ENCODE measurements at places on chromosomes 16 and 17. TPM values are rescaled to one million over a fixed set of nuclear protein-coding genes. Genes with fewer than 3 reads are reported as not detected.

DNA sequence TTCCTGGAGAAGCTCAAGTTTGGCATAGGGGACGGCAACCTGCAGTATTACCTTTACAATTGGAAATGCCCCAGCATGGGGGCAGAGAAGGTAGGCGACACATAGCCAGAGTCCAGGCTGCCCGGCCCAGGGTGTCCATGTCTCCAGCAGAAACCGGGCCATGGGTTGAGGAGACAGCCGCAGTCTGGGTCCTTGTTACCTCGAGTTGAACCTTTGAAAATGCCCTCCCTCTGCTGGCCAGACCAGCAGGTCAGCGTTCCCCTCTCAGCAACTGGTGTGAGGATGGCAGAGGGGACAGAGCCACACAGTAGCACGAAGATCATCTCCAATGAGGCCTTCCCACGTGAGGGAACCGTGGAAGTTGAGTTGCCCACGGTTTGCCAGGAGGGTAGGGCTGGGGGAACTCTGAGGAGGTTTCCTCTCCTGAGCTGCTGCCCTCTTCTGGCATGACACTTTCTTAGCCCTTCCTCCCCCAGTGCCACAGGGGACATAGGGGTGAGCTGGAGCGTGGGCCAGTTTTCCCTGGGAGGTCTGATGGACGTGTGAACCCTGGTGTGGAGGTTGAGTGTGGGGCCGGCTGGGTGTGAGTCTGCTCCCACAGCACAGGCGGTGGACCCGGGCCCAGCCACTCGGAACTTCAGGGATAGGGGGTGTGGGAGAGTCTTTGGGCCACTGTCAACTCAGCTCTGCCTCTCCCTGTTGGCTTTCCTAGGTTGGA lies 27.2 kb downstream of the PLCD3 start:
- no peak for DNase-seq

DNA sequence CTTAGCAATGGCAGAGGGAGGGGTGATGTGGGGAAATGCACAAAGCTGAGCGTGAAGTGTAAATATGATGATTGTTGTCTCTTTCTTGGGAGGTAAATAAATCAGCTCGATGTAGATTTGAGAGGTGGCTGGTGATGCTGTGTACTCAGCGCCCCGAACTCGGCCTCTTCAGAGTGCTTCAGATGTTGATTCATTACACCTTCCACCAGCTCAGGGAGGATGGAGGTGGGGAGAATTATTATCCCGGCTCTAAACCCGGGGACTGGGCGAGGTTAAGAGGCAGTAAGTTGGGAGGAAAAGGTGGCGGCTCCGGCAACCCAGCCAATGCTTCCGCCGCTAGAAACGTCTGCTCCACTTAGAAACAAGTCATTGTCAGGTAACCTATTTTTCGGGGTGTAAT lies 86.5 kb downstream of the RPA1 start:
- DNase-seq, result no peak

DNA sequence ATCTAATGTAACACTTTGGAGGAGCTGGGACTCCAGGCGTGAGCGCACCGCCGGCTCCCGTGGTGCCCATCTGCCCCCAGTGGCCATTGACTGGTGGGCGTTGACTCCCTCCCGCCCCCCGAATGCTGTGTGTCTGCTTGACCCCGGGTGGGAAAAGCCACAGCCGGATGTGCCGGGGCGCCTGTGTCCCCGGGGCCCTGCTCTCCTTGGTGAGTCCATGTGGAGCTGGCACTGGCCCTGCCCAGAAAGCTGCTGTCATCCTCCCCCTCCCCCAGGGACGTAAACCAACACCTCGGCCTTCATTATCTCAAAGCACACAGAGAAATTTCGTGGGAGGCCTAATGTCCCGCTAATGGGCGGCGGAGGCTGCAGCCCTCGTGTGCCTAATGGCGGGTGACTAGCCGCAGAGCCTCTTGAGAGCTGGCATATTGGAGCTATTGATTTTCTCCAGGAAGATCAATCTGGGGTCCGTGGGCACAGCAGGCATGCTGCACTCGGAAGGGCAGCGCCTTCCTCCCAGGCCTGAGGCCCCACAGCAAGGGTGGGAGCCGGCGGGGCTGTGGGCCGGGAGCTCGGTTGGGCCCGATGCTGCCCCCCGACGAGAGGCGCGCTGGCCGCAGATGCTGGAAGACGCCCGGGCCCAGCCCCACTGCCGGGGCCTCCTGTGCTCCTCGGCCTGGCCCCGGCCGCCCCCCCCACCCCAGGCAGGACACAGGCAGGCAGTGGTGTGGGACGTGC lies 4.0 kb upstream of the PERCC1 start:
- no peak for DNase-seq

- DNase-seq, result no peak
Observed at GRCh38 chr16:64455275-64455674, 666.6 kb downstream of the CDH11 start.

DNA sequence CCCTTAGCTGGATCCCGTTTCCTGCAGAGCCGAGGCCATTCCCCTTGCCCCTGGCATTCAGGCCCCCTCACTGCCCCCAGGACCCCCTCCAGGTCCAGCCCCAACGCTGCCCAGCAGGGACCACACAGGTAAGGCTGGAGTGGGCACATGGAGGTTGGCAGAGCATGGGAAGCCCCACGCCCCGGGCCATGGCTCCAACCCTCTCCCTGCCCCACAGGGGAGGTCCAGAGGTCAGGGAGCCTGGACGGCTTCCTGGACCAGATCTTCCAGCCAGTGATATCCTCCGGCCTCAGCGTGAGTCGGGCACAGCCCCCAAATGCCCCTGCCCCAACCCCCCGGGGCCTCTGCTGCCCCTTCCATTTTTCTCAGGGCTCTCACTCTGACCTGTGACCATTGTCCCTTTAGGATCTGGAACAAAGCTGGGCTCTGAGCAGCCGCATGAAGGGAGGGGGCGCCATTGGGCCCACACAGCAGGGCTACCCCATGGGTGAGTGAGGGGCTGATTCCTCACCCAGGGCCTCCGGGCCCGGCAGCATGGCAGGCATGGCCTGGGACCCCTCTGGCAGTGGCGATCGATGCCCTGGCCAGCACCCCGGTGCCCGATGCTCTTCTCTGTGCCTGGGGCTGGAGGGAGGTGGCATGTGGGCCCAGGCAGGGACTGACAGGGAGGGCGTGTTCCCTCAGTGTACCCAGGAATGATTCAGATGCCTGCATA lies 18.5 kb upstream of the SMIM5 start:
- no peak for DNase-seq

Gene OR1A1
- total RNA-seq, result not detected

Gene PRSS8
- 107 TPM for total RNA-seq

Gene TBC1D3
- total RNA-seq, result not detected

Gene PPP1R1B
- total RNA-seq, result 0.89 TPM

All from progenitor cell of endocrine pancreas (in vitro differentiated cells).